ENCODE measurements at places on chromosomes 4 and X.

DNA sequence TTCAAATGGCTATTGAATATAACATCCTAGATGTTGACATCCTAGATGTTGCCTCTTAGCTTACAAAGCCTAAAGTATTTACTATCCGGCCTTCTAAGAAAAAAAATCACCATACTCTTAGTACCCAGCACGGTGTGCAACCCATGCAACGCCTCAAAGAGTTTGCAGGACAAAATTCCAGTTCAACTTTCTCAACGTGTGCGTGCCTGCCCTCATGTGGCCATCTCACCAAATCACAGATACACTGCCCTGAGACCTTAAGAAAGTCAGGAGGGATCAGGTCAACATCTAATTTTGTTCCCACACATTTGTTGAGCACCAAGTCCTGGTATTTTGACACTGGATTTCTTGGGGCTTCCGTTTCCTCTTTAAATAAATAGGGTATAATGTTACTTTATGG is 68.3 kb downstream of the CRMP1 start:
- DNase-seq, result no peak

DNA sequence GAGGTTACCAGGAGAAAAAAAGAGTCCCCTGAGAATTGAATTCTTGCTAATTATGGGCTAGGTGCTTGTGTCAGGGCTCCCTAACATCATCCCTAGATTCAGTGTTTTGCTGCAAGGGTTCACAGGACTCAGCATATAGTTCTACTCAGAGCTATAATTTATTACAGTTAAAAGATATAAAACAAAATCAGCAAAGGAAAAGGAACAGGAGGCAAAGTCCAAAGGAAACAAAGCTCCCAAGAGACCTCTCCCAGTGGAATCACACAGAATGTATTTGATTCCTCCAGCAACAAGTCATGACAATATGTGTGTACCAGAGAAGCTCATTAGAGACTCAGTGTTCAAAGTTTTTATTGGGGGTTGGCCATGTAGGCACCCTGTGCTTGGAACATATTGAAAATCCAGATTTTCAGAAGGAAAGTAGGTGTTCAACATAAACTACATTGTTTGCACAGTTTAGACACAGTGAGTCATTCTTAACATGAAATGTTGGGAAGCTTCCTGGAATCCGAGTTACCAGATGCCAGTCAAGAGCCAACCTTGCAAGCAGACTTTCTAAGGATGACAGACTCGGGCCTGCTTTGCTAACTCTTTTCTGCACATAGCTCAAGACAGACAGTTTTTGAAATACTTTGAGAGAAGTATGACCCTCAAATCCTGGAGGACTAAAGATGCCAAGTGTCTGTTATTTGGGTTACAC is 311.3 kb upstream of the EMCN start:
- no peak for DNase-seq

DNA sequence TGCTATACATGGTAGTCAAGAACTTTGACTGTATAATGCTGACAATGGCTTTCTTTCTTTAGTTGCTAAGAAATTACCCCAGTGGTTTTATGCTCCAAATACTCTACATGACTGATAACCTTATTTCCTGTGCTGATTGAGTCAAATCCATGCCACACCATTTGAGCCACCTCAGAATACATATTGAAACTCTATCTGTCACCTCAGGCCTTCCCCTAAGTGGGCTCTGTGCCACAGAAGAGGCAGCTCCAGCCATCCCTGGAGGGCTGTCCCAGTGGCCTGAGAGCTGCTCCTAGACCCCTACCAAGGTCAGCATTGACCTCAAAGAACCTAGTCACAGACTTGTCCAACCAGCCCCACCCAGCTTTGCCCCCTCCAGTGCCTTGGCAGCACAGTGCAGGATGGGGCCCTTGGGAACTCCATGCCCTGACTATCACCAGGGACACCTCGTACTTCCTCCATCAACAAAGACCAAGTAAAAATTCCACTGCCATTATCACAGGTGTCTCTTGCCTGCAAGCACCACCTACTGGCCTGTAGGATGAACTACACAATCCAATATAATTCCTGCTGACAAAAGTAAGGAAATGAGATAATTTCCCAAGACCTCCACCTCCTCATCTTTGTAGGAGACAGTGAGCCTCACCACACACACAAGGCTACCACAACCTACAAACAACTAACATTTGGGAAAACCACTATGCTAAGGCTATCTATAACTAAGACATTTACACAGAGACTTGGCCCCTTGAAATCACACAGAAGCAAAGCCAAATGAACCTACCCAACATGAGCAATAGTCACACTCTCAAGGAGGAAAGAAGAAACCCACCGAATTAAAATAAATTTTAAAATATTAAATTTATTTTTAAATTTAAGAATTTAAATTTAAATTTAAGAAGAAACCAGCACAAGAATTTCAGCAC is 239.9 kb downstream of the NKX6-1 start:
- DNase-seq, result no peak

GRCh38 chrX:48606091-48606490 is 8.8 kb downstream of the WDR13 start:
- DNase-seq, result no peak

DNA sequence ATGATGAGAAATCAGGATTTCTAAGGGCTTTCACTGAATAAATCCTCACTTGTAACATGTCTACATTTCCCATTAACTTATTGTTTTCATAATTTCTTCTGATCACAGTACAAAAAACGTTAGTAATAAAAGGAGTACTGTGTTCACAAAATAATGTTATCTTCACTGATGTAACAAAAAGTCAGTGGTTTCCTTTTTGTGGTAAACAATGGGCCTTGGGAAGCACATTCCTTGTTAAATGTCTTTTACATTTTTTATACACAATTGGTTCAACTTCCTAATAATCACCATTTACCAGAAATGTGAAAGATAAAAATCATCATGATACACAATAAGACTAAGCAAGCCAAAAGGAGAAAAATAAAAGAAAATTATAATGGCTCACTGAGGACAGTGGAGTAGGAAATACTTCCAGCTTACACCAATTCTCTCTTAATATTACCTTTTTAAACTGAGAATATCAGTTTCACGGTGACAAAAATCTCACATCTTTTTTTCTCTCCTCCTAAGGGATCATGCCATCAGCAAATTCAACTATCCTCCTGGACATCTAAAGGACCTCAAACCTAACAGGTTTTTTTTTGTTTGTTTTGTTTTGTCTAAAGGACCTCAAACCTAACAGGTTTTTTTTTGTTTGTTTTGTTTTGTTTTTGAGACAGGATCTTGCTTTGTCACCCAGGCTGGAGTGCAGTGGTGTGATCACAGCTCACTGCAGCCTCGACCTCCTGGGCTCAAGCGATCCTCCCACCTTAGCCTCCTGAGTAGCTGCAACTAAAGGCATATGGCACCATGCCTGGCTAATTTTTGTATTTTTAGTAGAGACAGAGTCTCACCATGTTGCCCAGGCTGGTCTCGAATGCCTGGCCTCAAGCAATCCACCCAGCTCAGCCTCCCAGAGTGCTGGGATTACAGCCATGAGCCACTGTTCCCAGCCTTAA is 57.3 kb downstream of the FRYL start:
- DNase-seq, result no peak

DNA sequence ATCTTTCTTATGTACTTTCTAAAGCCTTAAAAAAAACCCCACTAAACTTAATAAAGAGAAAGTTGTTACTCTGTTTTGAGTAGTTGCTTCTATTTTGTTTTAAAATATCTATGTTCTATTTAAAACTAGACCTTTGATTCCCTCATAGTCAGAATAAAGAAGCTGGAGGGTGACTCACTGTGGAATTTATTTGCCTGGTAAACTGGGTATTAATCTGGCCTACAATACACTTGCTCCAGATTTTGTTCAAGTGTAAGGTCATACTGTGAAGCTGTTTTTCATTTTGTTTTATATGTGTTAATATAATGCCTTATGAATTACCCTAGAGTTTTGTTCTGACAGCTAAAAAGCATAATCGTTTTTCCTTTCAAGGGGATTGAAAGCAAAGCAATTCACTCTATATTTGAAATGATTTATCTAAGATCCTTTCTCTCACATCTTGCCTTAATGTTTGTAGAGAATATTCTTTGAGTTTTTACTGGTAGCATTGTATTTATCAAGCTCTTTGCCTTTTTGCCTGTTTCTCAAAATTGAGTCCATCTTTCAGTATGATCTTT is 277.4 kb upstream of the PITX2 start:
- no peak for DNase-seq

DNA sequence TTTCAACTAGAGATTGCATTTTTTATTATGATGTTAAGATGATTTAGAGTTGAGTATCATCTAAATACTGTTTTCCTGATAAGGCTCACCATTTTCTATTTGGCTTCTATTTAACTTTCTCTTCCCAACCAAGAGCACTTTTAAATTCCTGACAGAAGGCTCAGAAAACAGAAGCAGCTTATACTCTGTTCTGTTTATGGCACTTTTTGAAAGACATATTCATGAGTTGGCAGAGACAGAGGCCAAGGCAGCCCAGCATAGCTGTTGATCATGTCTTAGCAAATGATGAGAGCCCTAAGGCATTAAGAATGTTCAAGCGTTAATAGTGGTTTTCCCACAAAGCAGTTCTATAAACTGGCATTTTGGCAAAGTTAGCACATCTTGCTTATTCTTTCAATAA is 330.3 kb downstream of the TRAM1L1 start:
- no peak for DNase-seq

DNA sequence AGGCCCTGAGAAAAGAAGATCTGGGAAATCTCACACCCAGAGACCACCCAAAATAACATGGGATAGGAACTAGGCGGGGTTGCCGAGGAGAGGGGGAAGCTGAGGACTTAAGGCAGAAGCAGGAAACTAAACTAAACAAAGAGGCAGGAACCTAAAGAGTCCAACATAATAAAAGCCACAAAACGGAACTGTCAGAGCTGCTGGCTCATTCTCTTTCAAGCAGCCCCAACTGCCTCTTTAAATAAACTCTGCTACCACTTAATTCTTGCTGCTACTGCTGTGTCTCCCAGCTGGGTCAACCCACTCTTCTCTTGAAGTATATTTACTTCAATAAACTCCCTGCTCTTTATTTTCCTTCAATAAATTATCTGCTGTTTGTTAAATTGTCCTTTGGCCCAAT is 44.5 kb downstream of the MAGEB16 start:
- no peak for DNase-seq

DNA sequence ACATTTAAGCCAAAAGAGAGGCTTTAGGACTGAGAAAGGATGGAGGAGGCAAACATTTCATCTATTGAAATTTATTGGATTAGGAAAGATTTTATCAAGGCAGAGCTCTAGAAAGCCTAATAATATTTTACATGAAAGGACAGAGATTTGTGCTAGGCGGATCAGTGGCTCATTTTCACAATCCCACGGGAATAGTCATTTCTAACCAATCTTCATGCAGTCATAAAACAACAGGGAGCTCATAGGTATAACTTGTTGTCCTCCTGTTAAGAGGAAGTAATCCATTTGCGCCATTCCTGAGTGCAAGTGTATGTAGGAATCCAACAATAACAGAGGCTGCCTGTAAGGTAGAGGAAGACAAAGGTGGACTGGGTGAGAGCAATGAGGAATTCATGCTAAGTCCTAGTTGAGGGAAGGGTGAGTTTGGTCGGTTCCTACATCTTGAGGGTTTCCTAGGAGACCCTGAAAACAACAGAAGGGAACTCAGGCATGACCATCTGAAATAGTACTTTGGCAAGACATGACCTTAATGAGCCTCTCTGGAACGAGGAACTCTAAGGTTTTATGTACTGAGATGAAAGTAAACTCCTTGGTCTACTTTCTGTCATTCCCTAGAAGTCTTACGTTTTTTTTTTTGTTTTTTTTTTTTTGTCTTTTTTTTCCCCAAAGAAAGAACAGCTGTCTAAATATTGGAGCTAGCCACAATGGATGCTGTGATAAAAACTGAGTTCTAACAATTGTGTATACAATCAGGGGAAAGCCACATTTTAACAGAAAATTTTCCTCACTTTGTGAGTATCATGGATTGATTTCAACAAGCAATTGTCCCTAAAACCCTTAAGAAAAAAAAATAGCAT is 89.7 kb downstream of the GEMIN8 start:
- DNase-seq, result no peak

DNA sequence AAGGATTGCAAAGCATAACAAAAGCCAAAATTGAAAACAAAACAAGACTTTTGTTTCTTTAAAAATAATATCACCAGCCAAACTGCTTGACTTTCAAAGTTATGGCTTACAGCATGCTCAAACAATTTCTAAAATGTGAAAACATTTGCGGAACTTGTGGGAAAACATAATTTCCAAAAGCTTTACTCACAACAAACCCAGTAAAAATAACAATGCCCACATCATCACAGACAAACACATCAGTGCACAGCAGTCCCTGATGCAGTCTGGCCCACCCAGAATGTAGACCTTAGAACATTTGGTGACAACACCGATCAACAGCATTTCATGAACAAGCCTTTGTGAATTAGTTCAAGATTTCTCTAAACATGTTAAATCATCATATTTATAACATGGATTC is 98.9 kb downstream of the ARHGAP6 start:
- no peak for DNase-seq

GRCh38 chr4:178752954-178753525 is 1310.8 kb upstream of the AGA start:
- no peak for DNase-seq
